ENCODE measurements at places on chromosomes 6 and 20. TPM values are rescaled to one million over a fixed set of nuclear protein-coding genes. Genes with fewer than 3 reads are reported as not detected.

Gene PPP1R3G
- 0.07 TPM for total RNA-seq

Gene POPDC3
- 0.86 TPM for total RNA-seq

Gene METTL24
- 3.6 TPM for total RNA-seq

Gene KHDC1L
- not detected for total RNA-seq

Gene BCAS1
- not detected for total RNA-seq

Gene COL9A3
- total RNA-seq, result 4.6 TPM

Gene RBM24
- total RNA-seq, result 4.0 TPM

DNA sequence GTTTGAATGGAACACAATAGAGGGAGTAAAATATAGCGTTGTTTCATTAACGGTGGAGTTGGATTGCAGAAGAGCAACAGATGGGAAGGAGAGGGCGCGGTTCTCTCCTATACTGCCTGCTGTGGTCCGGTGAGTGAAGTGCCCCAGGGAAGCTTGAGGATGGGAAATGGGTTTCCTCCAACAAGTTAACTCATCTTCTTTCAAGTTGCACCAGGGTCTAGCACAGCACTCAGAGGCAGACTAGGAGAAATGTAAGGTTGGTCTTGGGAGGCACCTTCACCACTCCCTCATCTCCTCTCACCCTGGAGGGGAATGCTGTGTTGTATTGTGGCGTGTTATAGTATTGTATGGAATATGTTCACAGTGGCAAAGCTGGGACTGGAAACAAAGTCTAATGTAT lies 96.9 kb upstream of the SLC24A3 start:
- no peak for DNase-seq

GRCh38 chr6:139152088-139152891 lies 17.4 kb downstream of the HECA start:
- no peak for DNase-seq

DNA sequence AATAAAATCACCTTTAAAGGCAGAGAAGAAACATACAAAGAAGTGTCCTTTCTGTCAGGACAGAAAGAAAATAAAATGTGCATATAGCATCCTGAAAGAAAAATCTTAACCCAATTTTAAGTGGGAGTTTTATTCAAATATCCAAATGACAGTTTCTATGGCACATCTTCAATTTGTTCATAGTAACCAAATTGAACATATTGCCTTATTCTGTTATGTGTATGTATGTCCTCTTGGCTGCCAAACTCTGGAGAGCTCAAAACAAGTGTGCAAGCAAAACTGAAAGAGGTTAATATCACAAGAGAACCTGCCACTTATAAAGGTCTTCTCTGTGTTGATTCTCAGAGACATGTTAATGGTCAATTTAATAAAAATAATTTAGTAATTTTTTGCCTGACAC lies 334.7 kb downstream of the BCKDHB start:
- DNase-seq, result no peak

DNA sequence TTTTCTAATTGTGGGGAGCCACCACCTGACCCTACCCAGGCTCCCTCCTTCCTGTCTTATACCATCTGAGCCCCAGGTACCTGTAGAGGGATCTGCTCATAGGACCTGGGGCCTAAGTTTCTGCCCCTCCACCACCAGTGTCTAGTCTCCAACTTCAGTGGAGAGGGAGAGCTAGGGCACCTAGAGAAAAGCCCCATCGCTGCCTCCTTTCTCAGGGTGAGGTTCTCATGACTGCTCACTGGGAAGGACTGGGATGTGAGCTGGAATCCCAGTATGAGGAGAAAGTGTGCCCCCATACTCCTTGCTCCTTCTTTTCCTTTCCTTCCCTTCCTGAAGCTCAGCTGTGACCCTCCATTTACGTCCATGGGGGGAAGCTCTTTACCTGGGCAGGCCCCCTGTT lies 231.6 kb downstream of the LRFN2 start:
- DNase-seq, result no peak

DNA sequence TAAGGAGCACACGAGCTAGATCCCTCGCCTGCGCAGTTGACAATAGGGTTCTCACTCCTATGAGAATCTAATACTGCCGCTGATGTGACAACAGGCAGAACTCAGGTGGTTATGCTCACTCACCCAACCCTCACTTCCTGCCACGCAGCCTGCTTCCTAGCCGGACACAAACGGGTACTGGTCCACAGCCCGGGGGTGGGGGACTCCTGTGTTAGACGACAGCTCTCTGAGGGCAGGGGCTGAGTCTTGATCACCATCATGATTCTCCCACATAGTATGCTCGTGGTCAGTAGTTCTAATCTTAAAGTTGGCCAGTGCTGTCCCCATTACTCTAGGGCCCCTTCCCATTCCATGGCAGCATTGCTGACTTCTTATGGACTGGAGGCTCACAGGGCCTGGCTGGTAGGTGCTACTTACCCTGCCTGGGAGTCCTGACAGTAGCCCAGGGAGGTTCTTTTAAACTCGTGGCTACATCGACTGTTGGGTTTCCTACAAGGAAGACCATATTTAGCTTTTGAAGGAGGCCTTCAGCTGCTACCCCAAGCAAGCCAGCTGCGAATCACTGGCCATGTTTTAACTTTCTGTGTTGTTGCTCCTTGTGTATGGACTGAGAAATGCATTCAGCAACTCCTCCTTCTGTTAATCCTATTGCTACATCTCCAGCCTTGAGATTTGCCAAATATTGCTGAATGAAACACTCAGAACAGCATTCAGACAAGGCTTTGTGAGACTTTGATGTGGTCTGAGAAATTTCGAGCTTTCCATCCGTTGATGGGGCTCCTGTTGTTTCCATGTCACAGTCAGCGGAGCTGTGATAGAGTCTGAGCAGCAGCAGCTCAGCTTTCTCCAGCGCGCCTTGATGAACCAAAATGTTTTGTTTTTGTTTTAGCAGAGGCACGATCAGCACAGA lies 300.3 kb downstream of the NRN1 start:
- no peak for DNase-seq

- DNase-seq, result no peak
Observed at GRCh38 chr20:51531141-51531710, 11.3 kb downstream of the NFATC2 start.

Data from neural crest cell (in vitro differentiated cells).